AML-193 (cell line): ENCODE measurements at places on chromosomes 12 and 14.
A peak's percentile ranks its signal among the peaks of the same experiment; 100 is the strongest.

DNA sequence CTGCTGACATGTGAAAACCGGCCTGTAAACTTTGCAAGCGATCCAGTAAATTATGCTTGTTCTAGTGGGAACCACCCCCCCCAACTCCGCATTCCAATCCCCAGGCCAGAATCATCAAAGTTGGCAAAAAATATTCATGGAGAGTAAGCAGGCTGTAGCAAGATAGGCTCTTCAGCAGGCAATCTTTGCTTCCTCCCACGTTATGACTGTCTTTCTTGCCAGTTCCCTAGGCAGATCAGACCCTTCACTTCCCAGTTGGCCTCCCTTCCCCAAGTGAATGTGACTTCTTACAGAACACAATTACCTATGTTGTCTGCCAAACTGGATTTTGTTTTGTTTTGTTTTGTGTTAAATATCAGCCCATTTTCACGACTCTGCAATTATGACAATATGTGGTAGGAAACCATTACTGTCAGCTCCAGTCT is 1.2 kb upstream of the PTGER2 start:
- no peak for DNase-seq

- no peak for DNase-seq
Measured at GRCh38 chr12:109422251-109422650, 54.8 kb downstream of the KCTD10 start.

DNA sequence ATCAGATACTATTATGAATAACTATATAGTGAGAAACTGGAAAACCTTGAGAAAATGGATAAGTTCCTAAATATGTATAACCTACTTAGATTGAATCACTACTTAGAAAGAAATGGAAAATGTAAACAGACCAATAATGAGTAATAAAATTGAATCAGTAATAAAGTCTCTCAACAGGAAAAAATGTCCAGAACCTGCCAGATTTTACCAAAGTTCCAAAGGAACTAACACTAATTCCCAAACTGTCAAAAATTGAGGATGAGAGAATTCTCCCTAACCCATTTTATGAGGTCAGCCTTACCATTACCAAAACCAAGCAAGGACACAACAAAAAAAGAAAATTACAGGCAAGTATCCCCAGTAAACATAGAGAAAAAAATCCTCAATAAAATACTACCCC is 272.0 kb downstream of the RPAP3 start:
- DNase-seq = no peak

DNA sequence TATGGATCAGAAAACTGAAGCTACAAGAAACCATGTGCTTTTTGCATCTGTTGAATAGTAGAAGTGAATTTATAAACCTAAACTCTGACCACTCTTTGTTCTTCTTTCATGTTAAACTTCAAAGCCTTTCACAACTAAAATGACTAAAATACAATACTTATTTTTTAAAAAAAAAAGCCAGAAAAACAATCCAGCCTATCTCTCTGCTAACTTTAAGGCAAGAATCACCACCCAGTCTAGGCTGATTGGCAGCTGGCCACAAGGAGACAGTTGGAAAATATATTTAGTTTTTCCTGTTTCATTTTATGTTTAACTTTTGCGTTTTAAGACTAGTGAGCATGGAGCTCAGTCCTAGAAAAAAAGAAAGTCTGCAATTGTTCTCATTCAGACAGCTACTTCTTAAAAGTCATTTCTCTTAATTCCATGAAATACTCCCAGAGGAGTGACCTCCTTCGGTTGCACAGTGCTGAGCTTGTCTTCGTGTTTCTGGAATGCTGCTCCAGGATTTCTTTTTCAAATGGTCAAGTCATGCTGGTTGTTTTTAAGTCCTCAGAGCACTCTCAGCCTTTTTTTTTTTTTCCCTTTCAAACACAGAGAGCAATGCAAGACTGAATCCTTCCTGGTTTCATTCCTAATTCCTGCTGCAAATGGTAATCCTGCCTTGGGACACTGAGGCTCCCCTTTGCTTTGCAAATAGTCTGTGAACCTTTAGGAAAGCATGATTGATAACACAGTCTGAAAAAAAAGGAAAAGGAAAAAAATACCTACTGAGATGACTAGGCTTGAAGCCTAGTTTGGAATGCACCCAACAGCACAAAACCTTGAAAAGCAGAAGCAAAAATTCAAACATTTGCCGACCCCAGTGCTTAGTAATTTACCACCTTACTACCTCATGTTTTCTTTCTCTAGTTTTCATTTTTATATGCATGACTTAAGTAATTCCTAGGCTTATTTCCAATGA is 233.3 kb upstream of the DAAM1 start:
- DNase-seq = peak; percentile 3

DNA sequence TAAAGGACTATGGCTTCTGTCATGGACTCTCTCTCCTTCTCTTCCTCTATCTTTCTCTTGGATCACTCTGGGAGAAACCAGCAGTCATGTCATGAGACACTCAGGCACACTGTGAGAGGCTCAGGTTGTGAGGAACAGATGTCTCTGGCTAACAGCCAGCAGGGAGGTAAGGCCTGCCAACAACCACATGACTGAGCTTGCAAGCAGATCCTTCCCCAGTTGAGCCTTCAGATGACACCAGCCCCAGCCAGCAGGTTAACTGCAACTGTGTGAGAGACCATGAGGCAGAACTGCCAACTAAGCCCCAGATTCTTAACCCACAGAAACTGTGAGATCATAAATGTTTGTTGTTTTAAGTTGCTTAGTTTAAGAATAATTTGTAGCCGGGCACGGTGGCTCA is 90.6 kb downstream of the VCPKMT start:
- no peak for DNase-seq

DNA sequence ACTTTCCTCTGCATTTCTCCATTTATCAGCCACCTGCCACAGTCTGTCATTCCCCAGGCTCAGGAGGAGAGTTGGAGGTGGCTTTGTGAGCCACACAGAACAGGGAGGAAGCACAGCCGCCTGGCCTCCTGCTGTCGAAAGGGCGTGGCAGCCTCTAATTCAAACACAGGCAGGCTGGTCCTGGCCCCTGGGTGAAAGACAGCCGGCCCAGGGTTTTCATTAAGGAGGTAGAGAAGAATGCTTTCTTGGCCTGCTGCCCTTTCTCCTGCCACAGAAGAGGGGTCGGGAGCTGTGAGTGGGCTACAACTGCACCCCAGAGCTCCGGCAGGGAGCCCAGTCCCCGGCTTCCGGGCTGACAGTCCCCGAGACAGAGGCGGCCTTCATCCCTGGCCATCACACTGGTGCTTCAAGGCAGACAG is 108.6 kb upstream of the FZD10 start:
- DNase-seq = no peak

- DNase-seq = no peak
Measured at GRCh38 chr12:119068129-119068856, 87.0 kb downstream of the SRRM4 start.
